Liver (tissue), 10 donors: ENCODE measurements at places on chromosomes 13 and 19.

DNA sequence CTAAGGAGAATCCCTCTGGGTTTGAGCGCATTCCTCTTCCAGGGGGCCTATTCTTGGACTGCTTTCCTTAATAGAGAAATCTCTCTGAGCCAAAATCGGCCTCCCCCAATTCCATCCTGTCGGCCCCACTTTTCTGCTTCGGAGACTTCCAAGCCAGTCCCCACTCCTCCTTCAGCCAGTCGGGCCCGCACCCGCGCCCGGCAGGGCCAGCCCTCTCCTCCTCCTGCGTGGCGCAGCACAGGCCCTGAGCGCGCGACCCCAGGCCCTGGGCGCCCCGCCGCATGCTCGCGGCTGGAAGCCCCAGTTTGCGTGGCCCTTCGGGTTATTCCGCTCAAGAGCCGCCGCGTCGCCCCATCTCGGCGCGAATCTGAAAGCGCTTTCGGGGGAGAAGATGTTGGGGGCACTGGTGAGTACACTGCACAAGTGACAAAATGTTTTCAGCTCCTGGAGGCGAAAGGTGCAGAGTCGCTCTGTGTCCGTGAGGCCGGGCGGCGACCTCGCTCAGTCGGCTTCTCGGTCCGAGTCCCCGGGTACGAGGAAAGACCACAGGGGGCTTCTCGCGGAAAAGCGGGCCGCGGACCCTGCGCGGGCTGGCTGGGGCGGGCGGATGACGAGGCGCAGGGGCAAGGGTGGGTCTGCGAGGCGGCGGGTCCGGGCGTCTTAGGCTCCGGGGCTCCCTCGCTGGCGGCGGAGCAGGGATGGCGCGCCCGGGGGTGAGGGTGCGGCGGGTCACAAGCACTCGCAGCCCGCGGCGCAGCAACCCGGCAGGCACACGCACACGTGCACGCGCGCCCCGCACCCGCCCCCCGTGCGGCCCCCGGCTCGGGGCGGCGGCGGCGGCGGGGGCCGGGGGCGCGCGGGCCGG lies at the start of gene IL17D:
Gene IL17D (plus strand): TSS at position 785 of the 865 bp plus-strand sequence. CDS start 303 bp downstream, outside the sequence.
- peak; percentile 38 for DNase-seq

DNA sequence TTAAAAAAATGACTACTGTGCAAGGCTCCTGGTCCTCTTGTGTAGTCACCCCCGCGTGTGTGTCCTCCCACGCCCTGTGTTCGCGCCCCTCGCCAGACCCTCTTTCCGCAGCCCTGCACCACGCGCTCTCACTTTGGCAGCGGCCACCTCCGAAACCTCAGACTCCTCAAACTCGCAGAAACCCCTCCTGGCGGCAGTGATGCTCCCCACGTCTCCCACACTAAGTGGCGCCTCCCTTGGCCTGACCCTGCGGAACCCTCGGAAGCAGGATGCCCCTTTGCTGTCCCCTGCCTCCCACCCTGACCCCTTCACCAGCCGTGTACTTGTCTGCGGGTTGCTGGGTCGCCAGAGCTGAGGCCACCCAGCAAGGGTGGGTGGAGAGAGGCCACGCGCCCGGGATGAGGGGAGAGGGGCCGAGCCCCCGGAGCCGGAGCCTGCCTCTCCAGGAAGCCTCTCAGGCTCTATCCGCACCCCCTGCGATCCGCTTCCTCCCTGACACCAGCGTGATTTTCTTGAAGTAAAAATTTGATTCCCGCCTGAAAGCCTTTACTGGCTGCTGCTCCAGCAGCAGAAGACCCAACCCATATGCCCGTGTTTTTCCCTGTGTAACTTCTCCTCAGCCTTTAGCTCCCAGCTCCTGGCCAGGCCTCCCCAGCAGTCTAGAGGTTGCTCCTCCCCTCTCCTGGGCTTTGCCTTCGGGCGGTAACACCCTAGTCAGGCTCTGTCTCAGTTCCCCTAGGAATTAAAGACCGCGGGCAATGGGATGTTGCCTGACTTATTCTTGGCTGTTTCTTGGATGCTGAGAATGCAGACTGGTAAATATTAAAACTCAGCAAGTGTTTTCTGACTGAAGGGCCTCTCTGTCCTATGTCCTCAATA lies 55.2 kb downstream of the MIPEP start:
- DNase-seq: no peak

DNA sequence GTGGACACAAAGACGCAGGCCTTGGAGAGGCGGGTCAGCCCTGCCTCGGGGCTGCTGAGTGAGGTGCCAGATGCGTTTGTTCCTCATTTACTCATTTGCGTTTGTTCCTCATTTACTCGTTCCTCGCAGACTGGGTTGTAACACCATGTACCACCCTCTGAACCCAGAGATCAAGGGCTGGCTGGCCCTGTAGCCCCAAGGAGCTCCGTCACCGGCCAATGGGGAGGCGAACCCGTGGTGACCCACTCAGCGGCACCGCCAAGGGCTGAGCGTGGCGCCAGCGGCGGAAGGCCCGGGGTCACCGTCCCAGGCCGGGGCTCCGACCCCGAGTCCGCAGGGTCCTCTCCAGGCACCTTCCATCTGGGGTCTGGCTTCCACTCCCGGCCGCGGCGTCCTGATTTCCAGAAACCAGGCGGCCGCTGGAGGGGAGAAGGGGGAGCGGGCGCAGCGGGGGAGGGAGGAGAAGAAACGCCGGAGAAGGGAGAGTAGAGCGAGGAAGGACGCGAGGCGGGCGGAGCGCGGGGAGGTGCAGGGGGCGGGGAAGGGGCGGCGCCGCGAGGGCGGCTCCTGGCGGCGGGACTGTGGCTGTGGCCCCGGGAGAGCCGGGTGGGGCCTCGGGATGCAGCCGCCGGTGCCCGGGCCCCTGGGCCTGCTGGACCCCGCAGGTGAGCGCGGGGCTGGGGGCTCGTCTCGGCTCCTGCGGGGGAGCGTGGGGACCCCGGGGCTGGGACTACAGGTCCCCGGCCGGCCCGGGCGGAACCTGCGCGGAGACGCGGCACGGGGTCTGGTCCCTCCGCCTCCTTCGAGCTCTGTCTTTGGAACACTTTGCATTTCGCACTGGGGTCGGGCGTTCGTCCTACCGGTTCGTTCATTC lies at the start of gene TMEM255B:
Gene TMEM255B (plus strand): TSS at position 576 of the 874 bp plus-strand sequence. CDS start 44 bp downstream, at position 620.
- DNase-seq: peak; percentile 73

DNA sequence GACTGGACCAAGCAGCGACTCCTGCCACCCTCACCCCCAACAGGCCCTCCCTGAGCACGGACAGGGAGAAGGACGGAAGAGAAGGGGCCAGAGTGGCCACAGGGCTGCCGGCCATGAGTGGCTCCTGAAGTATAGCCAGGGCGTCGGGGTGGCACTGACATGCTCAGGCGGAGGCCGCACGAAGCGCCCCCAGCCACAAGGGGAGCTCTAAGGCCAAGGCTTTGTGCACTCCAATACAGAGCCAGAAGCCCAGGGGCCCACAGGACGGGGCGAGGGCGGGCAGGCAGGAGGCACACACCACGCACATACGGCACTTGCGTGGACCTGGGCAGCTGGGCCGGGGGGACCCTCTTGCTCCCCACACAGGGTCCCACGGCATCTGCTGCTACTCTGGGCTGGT lies 52.0 kb downstream of the KLF2 start:
- no peak for DNase-seq

GRCh38 chr19:38316477-38317067 lies 825 bp upstream of the YIF1B start:
- DNase-seq: no peak

DNA sequence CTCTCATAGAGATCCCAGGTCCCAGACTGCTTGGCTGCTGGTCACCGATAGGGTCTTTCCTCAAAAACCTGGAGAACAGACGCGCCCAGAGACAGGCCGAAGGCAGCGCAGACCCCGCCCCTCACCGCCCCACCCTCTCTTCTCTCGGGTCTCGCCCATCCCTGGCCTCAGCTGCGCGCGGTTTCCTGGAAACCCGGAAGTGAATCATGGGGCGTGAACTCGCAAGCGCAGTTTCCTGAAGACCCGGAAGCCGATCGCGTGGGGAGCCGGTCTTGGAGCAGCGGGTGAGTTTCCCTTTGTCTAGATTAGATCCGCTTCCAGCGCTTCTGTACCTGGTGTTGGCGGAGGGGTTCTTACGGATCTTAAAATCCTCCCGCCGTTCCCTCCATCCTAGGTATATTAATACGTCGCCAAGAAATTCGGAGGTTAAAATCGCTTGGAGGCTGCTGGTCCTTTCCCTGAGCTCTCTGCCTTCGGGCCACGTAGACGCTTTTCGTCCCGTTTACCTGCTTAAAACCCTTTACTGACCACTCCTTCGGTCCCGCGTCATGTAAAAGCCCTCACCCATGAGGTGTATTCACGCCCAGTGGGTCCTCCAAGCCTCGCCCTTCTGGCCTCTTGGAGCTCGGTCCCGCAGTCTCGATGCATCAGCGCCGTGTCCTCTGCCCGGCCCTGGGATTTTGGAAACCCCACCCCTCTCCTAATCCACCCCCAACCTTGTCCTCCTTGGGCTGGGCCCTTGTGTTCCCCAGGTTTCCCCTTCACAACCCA lies at the start of gene ZNF578:
Gene ZNF578 (plus strand): TSS at position 230 of the 771 bp plus-strand sequence. CDS start 48,293 bp downstream, outside the sequence.
- peak; percentile 58 for DNase-seq

DNA sequence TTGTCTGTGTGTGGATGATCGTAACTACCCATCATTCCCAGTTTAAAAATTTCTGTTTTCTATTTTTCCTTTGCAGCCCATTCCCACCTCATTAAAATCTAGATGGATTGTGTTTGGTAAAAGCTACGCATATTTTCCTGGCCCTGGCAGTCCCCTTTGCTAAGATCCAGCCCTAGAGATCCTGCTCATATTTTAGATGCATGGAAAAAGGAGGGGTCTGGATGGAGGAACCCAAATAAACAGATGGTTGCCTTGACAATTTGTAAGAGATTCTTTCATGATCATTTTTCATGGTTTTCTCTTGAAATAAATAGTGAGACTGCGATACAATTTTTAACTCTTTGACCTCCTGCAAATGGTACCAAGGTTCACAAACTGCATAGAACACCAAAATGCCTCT lies 174.4 kb downstream of the SLC7A1 start:
- DNase-seq: no peak

DNA sequence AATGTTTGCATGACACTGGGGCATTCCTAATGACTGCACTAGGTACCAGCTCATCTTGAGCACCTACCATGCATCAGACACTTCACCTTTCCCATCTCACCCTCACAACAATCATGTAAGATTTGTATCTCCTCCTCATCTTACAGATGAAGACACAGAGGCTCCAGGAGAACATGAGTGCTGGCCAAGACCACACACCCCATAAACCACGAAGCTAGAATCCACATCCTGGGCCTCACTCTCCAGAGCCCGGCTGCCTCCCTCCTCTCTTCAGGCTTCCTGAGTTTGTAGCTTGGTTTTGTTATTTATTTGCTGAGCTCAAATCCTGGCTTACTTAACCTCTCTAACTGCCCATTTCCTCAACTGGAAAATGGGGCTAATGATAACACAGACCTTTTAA lies 25.9 kb downstream of the FAM216B start:
- DNase-seq: no peak

DNA sequence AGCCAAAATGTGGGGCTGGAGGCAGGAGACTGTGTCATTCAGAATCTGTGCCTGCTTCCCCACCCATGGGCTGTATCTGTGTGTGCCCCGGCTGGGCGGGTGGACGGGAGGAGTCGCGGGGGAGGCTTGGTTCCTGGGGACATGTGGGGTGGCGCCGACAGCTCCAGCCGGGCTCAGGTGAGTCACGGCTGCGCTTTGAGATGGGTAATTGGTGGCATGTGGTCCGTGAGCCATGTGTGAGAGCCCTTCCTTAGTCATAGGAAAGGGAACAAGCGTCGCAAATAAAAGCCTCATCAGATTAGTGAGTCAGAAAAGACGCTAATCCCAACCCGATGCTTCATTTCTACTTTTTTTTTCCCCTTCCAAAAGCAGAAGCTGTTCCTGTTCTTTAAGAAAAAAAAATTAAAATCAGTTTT lies 118.6 kb upstream of the ZNF536 start:
- no peak for DNase-seq

GRCh38 chr19:48588670-48589401 lies 17.7 kb upstream of the SPACA4 start:
- DNase-seq: peak; percentile 92

- DNase-seq: no peak
These were observed 8.8 kb downstream of the ALOX5AP start for GRCh38 chr13:30744056-30744680.

- DNase-seq: no peak
These were observed 2.8 kb downstream of the NECTIN2 start for GRCh38 chr19:44848812-44849447.

GRCh38 chr19:27657271-27658051 lies 1555.5 kb downstream of the UQCRFS1 start:
- DNase-seq: peak; percentile 8

GRCh38 chr13:45492538-45492937 lies 27.8 kb downstream of the COG3 start:
- no peak for DNase-seq

GRCh38 chr13:69423844-69424243 lies 683.8 kb upstream of the ATXN8OS start:
- DNase-seq: no peak

DNA sequence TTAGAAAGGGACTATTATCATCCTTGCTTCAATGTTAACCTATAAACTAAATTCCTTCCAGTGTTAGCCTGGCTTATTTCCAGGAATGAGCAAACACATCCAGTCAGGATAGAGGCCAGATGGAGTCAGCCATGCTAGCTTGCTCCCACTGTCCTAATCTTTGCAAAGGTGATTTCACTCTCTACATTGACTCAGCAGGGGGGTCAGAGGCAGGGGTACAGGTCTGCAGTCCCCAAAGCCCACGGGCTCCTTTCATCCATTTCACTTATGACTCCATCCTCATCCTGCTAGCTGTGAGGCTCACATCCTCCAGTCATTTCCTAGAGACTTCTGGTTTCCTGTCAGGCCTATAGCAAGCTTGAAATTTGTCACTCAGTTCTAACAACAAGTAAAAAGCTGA lies 63.4 kb upstream of the CEACAM8 start:
- DNase-seq: no peak

- DNase-seq: no peak
These were observed 70.6 kb upstream of the MEDAG start for GRCh38 chr13:30835442-30835841.

DNA sequence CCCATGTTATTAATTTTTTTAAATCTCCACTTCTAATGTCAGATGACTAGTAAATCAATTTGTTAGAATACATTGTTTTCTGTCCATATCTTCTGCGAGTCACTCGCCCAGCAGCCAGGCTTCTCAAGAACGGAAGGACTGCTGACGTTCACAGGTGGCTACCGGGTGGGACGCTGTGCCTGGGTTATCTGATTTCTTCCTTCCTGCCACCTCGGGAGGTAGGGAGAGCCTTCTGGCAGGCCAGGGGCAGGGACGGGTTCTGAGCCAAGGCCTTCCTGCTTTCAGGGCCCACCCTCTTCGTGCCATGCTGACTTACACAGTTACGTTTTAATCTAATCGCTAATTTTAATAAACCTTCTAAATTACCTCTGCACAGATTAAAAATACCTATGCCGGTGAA lies 7.9 kb upstream of the C1QTNF9 start:
- DNase-seq: no peak

GRCh38 chr19:13691569-13692435 lies 72.5 kb upstream of the MRI1 start:
- DNase-seq: no peak

DNA sequence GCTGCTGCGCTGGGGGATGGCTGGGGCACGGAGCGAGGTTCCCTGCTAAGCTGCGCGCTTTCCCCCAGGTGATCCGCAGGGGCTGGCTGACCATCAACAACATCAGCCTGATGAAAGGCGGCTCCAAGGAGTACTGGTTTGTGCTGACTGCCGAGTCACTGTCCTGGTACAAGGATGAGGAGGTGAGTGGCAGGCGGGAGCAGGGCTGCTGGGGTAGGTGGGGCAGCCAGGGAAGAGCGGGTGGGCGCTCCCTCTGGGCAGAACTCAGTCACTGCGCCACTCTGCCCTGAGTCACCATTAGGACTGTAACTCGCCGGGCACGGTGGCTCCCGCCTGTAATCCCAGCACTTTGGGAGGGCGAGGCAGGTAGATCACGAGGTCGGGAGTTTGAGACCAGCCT lies 23.8 kb downstream of the TMED1 start:
- peak; percentile 54 for DNase-seq

GRCh38 chr13:113186061-113186900 lies 22.2 kb downstream of the PCID2 start:
- no peak for DNase-seq
